Ascending aorta (tissue), 2 donors: ENCODE measurements at places on chromosomes 4 and X.

GRCh38 chr4:52991472-52991871, 129.4 kb downstream of the RASL11B start:
- no peak for DNase-seq

DNA sequence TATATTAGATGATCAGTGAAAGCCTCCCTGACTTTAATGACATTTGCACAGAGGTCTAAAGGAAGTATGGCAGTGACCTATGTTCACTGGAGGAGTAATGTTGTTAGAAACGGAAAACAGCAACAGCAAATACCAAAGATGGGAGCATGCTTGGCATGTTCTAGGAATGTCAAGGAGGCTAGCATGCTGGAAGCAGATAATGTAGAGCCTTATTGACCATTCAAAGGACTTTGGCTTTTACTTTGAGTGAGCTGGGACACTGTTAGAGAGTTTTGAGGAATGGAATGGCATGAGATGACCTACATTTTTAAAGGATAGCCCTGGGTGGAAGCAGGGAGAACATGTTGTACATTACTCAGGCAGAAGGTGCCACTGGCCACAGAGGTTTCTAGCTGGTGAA, 6.0 kb downstream of the RPA4 start:
- DNase-seq: no peak

DNA sequence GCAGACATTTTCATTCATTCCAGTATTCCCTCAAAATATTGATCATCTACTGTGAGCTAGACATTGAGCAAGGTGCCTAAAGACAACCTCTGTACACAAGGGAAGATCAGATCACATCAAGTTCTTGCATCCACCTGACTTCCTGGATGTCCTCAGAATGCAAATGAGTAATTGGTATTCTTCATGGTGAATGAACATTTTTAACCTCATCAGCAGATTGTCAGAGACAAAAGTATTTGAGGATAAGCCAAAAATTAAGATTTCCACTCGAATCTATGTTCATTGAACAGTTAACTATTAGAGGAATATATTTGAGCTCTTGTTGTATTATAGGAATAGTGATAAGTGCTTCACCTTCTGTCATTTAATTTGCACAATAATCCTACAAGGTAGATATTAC, 1.3 kb downstream of the SMARCAD1 start:
- no peak for DNase-seq

GRCh38 chr4:156615066-156615531, 356.5 kb downstream of the PDGFC start:
- DNase-seq: no peak

GRCh38 chr4:186216465-186217024, 10.8 kb upstream of the KLKB1 start:
- no peak for DNase-seq
